ENCODE measurements at places on chromosomes 6 and 20. TPM values are rescaled to one million over a fixed set of nuclear protein-coding genes. Genes with fewer than 3 reads are reported as not detected.

SLC25A27 gene
- polyA plus RNA-seq, result not detected

SIRPB1 gene
- polyA plus RNA-seq, result 1.7 TPM

SFT2D1 gene
- polyA plus RNA-seq, result 92.7 TPM

SLC22A16 gene
- polyA plus RNA-seq, result not detected

GCLC gene
- polyA plus RNA-seq, result 11.4 TPM

RBL1 gene
- polyA plus RNA-seq, result 2.9 TPM

OR2H2 gene
- polyA plus RNA-seq, result not detected

CALHM5 gene
- polyA plus RNA-seq, result not detected

CRIP3 gene
- polyA plus RNA-seq, result 0.26 TPM

SAMD3 gene
- 275 TPM for polyA plus RNA-seq

CTCFL gene
- polyA plus RNA-seq, result not detected

- DNase-seq, result no peak
Measured at GRCh38 chr6:836276-836853, 143.4 kb upstream of the EXOC2 start.

DNA sequence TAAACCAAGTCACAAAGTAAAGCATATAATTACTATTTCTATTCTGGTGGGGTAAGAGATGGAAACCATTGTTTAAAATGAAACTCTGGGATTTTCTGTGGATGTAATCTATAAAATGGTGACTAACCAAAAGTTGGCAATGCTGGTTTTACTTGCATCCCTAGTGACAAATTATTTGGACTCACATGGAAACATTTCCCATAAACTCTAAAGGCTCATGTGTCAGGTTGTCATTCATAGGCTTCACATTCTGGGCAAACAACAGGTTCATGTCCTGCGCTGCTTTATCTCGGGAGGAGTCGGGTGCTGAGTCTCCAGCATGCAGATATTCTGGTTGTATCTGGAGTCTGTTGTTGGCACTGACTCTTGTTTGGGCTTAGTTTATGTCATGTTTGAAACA, 98.0 kb upstream of the SCP2D1 start:
- no peak for DNase-seq

- peak; percentile 7 for DNase-seq
Measured at GRCh38 chr6:93419304-93420162, at the start of gene EPHA7. Gene EPHA7, minus strand, starts transcription at chr6:93419559. Its CDS starts 218 bp downstream, at chr6:93419341.

DNA sequence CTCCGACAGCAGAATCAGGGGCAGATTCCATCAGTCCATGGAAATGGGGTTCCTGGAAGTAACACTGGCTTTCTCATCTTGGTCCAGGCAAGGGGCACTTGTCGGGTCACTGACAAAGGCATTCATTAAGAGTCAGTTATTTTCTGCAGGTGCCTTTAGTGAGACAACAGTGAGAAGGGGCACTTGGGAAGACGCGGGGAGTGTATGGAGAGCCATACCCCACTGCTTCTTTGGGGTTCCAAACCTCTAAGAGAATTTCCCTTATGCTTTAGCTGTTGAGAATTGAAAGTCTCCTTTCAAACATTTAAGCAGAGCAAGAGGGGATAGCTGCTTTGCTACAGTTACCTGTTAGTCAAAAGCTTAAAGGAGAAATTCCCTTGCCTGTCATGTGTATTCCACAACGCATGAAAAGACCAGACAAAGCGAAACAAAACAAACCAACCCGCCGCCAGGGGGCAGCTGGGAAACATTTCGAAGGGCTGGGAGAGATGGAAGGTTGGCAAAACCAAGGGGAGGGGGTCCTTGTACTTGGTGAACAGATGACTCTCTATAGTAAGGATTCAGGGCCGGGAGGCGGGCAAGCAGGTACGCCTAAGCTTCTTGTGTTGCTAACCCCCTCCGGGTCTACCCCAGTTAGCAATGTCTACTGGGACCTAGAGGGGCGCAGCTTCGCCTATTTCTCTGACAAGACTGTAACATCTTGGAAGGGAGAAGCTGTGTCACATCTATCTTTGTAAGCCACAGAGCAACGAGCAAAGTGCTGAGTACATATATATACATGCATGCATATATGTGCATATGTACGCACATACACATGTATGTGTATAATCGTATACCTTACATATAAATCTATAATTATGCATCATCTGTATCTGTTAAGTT, 474.9 kb upstream of the AGPAT4 start:
- DNase-seq, result no peak

GRCh38 chr6:170446841-170447560, 106.1 kb downstream of the PSMB1 start:
- DNase-seq, result no peak

DNA sequence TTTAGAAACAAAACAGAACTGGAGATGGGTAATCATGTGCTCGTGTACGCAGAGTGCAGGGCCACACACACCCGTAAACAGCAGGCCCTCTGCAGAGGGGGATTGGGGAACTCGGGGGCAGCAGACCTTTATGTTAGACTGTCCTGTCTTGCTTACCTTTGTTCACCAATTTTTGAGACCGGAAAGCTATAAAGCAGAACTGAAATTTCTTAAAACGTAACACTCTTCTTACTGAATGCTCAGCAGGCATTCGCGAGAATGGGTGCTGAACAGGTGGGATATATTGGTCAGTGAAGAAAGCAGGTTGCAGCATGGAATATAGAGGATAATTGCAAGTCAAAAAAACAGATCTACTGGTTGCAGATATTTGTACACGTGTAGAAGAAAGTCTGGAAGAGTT, 211.1 kb downstream of the BMP7 start:
- DNase-seq, result no peak

DNA sequence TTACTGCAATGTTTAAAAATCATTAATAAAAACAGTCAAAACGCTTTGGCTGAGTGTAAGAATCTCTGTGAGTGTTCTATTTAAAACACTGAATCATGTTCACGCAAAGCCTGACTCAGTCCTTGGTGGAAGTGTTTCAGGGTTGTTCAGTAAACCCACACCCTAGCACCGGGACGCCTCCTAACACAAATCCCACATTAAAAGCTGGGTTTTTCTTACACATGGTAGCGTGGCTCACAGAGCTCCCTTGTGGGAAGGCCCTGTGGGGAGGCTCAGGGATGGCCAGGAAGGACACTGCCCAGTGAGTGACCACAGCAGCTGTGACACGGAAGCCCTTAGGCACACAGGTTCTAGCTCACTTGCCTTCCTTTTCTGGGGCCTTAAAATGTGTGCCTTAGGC, 80.2 kb downstream of the GMPR start:
- DNase-seq, result no peak

GRCh38 chr6:64334636-64335035, 699.0 kb downstream of the PHF3 start:
- DNase-seq, result no peak

GRCh38 chr6:167094820-167095637, 27.9 kb upstream of the CCR6 start:
- DNase-seq, result peak; percentile 6

GRCh38 chr6:167956983-167957492, 40.4 kb upstream of the KIF25 start:
- DNase-seq, result no peak

DNA sequence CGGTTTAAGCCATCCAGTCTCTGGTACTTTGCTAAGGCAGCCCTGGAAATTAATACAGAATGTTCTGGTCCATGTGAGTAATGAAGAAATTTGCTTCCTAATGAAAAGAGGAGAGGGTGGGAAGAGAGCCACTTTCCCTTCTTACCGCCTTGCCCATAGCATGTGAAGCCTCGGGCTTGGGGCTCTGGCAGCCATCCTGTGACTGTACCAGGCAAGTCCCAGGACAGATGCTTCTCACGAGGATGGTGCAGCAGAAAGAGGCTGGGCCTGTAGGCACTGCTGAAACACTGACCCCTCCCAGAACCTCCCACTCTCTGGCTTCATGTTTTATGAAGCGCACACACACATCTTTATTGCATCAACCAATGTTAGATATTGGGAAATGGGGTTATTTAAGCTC, 74.8 kb downstream of the IYD start:
- DNase-seq, result no peak

DNA sequence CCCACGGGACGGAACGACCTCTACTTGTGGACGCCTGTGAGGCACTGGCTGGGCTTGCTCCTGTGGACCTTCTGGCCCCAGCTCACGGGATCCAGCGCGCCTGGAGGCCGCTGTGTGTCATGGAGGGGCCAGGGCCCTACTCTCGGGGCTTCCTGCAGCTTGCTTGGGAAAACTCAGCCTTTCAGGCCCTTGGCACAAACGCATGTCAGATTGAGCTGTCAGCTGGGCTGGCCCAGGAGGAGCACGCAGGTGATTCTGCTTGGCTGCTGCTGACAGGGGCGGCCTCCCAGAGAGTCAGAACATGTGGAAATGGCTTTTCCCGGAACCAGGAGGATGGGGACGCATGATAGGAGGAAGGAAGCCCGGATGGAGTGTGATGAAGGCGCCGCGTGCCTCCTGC, 39.7 kb downstream of the TMEM181 start:
- DNase-seq, result no peak

GRCh38 chr6:122126894-122127293, 272.6 kb upstream of the HSF2 start:
- no peak for DNase-seq

GRCh38 chr6:6795393-6795792, 206.9 kb downstream of the LY86 start:
- no peak for DNase-seq

DNA sequence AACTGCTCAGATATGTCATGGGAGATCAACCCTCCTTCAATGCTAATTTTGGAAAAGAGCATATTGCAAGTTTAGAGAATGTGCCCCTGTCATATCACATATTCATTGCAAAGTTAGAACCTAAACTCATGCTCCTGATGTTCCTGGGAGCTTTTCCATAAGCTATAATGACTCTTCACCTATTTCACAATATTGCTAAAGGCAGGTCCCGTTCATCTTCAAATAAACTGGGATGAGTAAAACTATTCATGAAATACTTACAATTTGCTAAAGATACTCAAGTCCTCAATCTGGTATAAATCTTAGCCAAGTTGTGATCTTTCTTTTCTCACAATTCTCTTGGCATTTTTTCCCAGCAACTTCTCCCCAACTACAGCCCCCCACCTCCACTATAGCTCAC, 121.7 kb upstream of the TNFAIP3 start:
- no peak for DNase-seq

DNA sequence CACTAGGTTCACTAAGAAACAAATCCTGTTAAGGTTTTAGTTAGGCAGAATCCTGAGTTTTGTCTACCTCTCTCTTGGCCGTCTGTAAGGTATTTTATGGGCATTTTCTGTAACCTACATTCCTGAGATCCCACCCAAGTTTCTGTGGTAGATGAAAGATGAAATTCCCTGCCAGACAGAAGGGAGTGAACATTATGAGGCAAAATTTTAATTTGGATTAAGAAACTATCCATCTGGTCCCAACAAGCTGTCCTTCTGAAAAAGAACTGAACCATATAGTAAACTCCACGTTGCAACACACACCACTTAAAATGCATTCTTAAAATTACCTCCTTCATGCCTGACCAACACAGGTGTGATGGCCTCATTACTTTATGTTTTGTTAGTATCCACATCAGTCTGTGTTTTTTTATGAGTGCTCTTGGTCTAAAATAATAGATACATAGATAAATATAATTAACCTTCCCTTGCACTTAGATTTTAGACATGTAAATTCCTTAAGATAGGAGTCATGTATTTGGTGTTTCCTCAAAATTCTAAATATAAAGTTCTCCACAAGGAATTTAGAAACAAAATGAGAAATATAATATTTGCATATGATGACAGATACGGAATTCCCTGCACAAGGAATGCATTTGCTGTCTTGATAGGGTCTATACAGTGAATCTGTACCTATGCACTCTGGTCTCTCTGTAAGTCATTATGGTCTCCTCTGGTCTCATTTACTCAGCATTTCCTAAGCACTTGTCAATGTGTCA, 86.5 kb downstream of the CHD6 start:
- DNase-seq, result no peak

- no peak for DNase-seq
Measured at GRCh38 chr20:41800040-41800439, 181.9 kb upstream of the CHD6 start.

GRCh38 chr20:47557218-47557617, 55.5 kb downstream of the NCOA3 start:
- DNase-seq, result no peak

- DNase-seq, result no peak
Measured at GRCh38 chr6:31792761-31793171, 2.8 kb downstream of the VARS1 start.

DNA sequence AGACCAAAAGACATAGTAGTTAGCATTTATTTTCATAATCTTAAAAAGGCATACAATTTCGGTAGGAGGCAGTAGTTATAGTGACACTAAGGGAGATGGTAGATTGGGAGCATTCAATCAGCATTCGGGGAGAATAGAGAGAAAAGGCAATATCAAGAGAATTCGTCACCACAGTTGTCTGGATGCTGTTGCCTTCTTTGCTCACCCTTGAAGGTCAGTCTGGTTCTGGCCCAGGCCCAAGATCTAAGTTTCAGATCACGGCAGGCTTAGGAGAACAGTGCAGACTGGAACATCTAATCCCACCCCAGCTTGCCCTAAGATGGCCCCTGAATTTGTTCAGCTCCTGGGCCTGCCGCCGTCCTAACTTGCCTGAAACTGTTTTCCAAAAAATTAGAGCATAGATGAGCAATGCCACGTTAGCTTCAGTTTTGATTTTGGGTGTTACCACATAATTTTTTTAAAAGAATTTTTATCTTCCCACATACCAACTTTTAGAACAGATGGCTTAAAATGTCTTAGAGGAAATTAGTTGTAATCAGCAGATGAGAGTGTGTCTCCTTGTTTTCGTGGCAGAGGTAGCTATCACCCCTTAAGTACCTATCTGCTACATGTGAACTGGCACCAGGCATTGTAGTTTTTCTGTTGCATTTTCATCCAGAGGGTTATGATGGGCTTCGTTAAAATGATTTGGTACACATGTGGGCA, 8.3 kb upstream of the CEP85L start:
- DNase-seq, result no peak

DNA sequence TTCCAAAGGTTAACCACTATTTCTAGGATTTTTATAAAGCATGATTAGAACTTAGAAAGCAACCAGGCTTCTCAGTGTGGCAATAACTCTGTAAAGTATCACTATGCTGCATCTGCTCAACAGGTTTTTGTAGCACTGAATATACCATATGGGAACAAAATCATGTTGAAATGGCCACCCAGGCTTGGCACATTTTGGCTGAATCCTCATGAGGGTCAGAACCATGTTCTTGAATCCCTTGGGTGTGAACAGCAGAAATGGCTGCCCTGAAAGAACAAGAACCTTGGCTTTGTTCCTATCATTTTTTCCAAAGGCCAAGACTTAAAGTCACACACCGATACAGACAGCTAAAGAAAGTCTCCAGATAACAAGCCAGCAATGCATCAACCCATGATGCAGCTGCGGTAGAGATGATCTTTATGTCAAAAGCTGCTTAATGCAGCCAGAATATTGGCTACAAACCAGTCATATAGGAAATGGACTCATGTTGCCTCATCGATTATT, 283.0 kb upstream of the NOX3 start:
- DNase-seq, result no peak

GRCh38 chr20:61391812-61392520, 139.9 kb downstream of the CDH4 start:
- no peak for DNase-seq

DNA sequence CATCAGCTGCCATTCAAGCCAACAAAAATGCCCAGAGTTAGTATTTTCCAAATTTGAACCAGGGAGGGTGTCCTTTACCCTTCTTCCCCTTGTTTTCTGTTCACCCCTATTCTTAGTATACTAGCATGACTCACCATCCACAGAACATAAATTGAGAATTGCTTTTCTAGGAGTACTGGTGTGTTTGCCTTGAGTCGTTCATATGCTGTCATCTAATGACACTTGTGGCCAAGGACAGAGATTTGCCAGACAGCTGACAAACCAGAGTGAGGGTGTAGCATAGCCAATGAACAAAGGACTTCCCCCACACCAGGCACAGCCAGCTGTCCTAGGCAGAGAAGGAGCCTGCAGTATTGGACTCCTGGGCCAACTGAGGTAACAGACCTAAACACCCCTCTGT, 62.2 kb downstream of the FILIP1 start:
- no peak for DNase-seq

GRCh38 chr6:159939591-159940016, 29.3 kb upstream of the IGF2R start:
- no peak for DNase-seq

Data from immature natural killer cell (primary cell).